ENCODE measurements at places on chromosomes 7 and 10.
A peak's percentile ranks its signal among the peaks of the same experiment; 100 is the strongest.

DNA sequence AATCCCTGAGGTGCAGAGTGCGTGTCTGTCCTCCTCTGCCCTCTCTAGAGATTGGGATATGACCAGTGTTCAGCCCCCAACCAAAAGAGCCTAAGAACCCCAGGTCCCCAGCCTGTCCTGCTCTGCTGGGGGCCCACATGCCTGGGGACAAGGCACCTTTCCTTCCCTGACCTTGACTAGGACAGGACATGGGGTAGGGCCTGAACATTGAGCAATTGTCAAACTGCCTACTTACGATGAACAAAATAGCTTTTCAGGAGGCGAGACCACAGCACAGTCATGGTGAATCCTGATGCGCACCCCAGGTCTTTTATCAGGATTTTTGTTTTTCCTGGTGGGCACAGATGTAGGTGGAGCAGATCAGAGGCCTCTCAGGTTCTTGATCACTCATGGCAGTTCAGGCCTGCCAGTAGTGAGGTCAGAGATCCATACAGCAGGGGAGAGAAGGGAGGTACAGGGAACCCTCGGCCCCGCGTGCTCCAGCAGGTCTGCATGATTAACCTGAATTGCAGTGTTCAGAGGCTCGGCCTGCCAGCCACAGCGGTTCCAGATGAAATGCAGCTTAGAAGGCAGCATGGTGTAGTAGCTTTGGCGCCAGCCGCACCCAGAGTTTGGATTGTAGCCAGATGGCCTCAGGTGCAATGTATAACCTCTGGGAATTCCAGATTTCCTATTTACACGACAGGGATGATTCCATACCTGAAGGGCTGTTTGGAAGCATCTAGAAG is 191.3 kb downstream of the CUX1 start:
- peak; percentile 11 for ATAC-seq

GRCh38 chr10:16904639-16905061 is 87.4 kb upstream of the RSU1 start:
- ATAC-seq = peak; percentile 79

GRCh38 chr7:112571852-112572607 is 91.2 kb downstream of the LSMEM1 start:
- ATAC-seq = peak; percentile 33

- no peak for ATAC-seq
Observed at GRCh38 chr10:75505840-75506506, 74.5 kb downstream of the LRMDA start.

GRCh38 chr7:50721160-50721559 is 61.5 kb downstream of the GRB10 start:
- ATAC-seq = peak; percentile 97
